ENCODE measurements at places on chromosomes 7 and 10.

DNA sequence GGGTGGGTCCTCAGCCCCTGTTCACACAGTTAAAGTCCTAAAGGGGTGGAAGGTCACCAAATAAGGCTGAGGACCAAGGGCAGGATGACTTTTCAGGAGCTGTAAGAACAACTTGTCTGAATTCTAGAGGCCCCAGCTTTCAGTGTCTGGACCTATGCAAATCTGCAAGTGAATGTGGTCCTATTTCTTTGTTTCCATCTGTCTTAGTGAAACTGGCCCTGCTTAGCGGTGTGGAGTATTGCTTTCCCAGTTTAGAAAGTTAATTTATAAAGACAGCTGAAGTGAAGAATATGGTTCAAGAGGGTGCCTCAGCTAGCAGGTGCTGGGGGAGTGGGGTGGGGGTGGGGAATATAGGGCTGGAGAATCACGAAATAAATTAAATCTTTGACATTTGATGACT lies 40.1 kb downstream of the HHEX start:
- DNase-seq: no peak

- no peak for DNase-seq
These were observed 86.2 kb downstream of the GPR85 start for GRCh38 chr7:113000316-113001020.

DNA sequence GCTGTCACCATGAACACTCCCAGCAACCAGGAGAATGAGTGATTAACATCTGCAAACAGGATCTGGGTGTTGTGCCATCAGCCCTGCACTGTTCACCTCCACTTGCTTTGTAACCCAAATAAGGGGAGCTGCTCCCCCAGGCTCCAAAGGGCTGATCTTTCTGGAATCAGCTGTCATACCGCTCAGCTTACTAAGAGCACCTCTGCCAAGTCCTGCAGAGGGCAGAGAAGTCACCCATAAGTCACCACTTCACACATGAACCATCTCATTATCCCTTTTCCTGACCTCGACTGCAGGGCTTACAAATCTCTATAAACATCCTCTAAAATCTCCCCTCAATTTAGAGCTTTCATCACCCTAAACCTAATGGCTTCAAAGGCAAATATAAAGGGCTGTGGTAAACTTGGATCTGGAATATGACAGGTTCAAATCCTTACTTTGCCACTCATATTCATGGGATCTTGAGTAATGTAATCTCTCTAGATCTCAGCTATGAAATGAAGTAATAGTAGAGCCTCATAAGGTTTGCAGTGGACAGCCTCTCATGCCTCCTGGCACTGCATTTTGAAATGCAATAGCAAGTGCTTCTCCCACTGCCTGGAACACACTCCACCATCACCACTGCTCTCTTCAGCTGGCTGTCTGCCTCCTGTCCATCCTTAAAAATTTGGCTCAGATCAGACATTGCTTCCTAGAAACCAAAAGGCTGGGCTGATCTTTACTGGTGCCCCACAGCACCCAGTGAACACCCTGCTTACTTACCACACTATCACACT lies 38.8 kb downstream of the ERLIN1 start:
- DNase-seq: no peak

DNA sequence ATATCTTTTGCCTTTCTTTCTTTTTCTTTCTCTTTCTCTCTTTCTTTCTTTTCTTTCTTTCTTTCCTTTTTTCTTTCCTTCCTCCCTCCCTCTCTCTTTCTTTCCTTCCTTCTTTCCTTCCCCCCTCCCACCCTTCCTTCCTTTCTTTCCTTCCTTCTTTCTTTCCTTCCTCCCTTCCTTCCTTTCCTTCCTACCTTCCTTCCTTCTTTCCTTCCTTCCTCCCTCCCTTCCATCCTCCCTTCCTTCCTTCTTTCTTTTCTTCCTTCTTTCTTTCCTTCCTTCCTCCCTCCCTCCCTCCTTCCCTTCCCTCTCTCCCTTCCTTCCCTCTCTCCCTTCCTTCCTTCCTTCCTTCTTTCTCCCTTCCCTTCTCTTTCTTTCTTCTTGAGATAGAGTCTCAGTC lies 25.5 kb upstream of the CALN1 start:
- no peak for DNase-seq

DNA sequence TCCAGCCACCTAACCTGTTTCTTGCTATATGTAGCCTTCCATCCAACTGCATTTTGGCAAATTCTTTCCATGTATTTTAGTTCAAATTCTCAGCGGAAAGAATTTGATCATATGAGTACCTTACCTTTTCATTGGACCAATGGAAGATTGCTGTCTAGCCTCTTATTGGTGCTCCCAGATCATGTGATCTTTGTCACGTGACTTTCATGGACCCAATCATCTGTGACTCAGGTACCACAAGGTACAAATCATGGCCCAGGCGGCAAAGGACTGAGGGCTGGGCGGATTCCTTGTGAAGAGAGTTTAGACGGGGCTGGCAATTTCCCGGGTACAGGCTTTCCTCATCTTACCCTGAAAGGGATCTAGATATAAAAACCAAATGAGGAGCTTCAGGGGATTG lies 85.9 kb upstream of the TBX20 start:
- DNase-seq: no peak

DNA sequence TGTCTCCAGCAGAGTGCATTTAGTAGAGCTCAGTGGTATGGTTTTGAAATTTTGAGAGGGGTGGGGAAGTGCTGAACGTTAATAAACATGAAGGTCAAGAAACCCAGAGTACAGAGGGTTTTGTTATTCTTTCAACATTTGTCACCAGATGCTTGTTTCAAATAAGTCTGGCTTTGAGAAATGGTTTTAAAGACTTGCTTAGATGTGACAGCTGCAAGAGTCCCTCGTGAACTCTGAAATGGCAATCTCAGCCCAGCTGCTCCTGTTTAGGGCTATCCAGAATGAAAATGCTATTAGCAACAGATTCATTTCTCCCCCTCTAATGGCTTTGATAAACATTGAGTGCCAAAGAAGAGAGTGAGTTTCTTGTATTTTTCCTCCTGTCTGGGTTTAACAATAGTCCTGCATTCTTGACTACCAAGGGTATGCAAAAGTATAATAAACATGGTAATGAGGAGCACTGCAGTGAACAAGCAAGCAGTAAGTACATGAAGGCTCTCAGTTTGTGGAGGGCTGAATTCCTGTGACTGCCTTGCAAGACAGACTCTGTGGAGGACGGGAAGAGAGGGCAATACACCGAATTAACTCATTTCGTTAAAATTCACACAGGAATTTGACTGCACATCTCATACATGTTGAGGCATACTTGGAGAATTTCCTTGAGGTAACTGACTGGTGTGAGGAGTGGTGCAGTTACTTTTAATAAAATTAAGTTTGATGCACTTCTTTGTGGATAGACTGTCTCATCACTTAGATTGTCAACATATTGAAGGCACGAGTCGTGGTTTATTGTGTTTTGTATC lies 490.9 kb downstream of the REEP3 start:
- no peak for DNase-seq
